Stimulated activated CD4-positive, alpha-beta T cell treated with anti-CD3 and anti-CD28 coated beads, Interleukin-15, amount 100 ng/mL, for 1 hour (primary cell): ENCODE measurements at places on chromosomes 11 and 22.

DNA sequence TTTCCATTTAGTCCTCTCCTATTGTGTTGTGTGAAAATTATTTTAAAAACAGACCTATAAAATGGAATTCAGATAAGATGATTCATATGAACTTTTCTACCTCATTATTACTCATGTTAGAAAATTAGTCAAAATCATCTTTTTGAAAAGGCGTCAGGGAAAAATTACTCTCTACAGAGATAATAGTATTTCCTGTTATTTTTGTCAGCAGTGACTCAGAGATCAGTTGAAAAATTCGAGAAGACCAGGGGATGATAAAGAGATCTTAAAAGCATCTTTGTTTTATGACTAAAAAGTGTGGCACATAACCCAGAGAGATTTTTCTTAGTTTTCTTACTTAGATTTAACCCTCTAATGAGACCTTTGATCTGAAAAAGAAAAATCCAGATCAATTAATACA, 157.9 kb upstream of the CARD18 start:
- DNase-seq = no peak

DNA sequence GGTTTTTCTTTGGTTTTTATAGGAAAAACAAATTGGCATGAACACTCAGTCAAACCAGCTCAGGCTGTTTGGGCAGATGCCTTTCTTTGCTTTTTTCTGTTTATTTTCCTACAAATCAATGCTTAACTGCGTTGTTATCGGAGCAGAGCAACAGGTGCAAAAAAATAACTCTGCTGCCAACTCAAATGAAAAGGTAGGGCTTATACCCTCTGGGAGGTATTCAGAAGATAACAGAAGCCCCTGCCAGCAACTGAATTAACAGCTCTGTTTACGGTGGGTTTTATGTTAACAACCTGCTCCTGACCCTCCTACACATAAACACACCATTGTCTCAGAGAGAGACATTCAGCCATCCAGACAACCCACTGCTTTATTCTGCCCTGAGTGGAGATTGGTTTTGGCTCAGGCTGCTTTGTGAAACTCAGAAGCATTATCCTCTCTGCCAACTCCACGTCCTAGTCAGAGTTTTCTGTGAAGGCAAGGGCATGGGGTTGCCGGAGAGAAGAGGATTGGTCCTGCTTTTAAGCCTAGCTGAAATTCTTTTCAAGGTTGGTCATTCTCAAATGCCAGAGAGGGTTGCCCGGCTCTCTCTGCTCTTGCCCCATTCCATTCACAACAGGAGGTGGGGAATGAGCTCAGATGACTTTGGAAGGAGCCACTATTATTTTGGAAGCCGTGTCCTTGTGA, 11.4 kb downstream of the EHF start:
- no peak for DNase-seq

DNA sequence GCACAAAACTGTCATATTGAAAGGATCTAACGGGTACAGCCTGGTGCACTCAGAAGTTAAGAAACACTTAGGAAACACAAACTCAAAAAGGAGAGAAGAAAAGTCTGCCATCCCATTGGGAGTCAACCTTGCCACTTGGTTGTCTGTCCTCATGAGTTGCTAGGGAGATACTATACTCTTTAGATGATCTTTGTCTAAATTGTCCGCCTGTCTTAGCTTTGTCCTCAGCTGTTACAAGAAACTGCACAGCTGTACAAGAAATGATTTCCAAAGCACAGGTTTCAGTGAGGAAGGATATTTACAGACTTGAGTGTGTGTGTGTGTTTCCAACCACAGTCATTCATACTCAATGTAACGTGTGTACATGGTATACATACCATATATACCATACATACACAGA, 169.2 kb upstream of the CCDC90B start:
- DNase-seq = no peak

GRCh38 chr11:87484566-87484965, 446.8 kb downstream of the TMEM135 start:
- no peak for DNase-seq
